ENCODE measurements at places on chromosomes 2 and 18.

- no peak for DNase-seq
Observed at GRCh38 chr2:241415196-241415595, 59.1 kb downstream of the FARP2 start.

DNA sequence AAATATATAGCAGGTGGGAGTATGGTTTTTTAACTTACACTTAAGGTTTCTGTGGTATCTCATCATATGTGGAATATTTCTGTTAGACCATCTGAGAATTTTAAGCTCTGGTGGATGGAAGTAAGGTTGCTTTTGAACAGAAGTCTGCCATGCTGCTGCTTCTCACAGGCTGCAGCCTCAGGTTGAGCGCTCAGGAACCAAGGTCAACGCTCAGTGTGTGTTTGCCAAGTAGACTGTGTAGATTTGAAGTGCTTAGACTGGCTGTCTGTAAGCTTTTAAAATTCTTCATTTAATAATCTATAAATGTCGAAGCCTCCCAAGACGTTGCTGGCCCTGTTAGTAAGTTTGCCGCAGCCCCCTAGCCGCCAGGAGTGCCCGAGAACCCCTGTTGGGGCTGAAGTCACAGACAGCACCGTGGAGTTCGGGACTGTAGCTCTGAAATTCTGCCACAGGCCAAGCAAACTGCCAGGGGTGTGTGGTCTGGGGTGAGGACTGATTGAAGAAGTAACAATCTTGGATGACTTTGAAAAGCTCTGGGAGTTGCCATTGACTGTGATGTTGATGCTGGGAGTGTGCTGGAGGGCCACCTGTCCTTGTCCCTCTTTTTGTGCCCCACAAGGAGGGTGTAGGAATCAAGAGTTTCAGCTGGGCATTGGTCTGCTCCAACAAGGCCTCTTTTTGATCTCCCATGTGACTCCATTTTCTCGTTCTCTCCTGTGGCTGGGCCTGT, 26.9 kb downstream of the INPP4A start:
- DNase-seq: no peak

GRCh38 chr2:190486037-190486623, 48.4 kb downstream of the NEMP2 start:
- DNase-seq: no peak

- no peak for DNase-seq
Observed at GRCh38 chr2:156864325-156864724, 393.2 kb upstream of the GALNT5 start.

DNA sequence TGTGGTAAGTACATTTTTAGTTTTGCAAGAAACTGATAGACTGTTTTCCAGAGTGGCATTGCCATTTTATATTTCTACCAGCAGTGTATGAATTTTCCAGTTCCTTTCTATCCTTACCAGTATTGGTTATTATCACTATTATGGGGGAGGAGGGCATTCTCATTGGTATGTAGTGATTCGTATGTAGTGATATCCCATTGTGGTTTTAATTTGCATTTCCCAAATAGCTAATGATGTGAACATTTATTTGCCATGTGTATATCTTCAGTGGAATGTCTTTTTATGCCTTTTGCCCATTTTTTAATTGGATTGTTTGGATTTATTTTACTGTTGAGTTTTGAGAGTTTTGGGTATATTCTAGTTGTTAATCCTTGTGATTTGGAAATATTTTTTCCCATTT, 16.9 kb downstream of the EIF5B start:
- DNase-seq: no peak

GRCh38 chr2:64914735-64915509, 74.3 kb upstream of the SLC1A4 start:
- DNase-seq: no peak

GRCh38 chr2:178498137-178498536, 17.9 kb downstream of the PLEKHA3 start:
- no peak for DNase-seq

DNA sequence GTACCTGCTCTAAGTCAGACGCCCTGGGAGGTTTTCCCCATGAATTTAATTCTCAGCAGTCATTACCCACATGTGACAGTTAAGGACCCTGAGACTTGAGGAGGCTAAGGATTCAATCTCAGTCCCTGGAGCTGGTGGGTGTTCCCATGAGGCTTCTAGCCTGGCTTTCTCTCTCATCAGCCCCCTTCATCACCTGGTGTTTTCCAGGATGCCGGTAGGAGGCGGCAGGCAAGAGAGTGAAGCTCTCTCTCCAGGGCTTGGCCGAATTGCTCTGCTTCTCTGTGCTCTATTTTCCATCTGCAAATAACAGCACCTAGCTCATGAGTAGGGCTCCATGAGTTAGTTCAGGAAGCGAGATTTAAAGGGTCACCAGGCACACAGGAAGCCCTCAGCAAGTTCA, 241.9 kb downstream of the PTPRM start:
- no peak for DNase-seq

- no peak for DNase-seq
Observed at GRCh38 chr18:23812546-23813440, 123.5 kb downstream of the LAMA3 start.

DNA sequence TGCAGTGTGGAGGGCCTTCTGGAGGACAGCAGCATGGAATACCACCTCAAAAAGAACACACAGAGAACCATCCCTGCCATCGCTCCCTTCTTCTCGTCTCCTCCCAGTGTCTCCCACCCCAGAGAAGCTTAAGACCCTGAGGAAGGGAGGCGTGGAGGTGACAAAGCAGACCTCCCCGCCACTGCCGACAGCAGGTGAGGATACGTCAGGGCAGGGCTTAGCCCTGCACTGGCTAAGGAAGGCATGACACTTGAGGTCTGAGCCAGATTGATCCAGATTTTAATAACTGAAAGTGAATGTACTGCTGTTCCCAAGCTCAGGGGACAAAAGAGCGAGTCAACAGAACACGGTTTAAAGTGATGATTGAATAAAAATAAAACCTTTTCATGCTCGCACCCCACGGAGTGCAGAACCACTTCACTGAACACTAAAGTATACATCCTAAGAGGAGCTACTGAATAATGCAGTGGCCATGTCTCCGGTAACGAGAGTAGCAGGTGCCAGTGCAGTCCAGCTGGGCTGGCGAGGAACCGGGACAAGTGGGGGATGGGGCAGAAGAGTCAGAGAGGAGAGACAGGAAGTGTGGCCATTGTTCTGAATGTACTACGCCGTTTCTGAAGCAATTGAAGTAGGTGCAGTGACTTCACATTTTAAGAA, 391.0 kb downstream of the CDH2 start:
- no peak for DNase-seq

DNA sequence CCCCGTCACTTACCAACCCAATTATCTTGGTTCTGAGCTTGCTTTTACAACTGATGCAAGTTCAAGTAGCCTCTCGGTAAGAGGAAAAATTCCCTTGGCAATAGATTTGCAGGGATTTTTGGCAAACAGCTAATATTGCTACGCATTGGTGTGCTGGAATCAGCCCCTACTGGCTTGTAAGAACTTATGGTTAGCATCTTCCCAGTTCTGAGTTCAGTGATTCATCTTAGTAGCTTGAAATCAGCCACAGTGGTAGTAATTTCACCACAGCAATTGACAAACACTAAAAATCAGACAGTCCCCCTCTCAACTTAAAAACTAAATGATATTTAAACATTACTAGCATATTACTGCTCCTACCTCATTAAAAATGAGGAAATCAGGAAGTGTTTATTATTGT, 5.9 kb upstream of the RAX start:
- no peak for DNase-seq

GRCh38 chr18:62044490-62045000, 142.3 kb downstream of the PIGN start:
- DNase-seq: no peak

GRCh38 chr2:205570648-205571047, 111.7 kb upstream of the NRP2 start:
- DNase-seq: no peak

DNA sequence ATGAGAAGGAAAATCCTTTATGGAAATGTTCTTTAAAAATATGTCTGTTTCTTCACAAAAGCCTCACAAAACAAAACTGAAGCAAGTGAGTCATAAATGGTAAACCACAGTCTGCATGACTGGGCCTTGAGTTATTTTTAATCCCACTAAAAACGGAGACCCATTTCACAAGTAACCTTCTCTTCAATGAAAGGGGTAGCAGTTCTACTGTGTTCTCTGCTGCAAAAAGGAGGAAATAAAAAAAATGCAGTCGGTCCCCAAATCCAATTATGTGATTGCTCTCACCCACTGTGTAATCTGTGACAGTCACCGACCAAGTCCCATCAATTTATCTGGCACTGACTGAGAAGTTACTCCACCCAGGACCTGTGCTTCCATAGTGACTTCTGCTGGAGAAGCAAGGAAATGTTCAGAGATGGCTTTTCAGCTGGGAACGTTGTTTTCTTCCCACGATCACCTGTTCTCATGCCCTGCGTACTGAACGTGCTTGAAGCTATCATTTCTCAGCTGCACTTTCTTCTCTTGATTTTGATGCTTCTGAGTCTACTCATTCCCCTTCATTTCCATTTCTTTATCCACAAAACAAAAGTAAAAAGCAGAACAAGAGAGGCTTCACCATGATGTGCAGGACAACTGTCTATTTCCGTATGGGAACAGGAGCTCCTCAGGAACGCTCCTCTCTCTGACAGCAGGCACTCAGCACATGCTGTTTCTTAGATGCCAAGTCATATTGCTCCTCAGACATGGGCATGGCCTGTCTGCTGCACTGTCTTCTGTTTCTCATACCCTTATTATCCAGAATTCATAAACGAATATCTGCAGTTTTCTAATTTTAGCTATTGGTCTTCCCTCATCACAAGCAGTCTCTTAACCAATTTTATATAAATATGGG, 80.0 kb upstream of the TMEM200C start:
- DNase-seq: no peak

GRCh38 chr2:59389240-59389639, 1148.1 kb upstream of the FANCL start:
- DNase-seq: no peak

- DNase-seq: no peak
Observed at GRCh38 chr2:236627193-236627592, 57.6 kb downstream of the ACKR3 start.

- DNase-seq: no peak
Observed at GRCh38 chr2:27871802-27872201, 18.4 kb downstream of the RBKS start.

- DNase-seq: no peak
Observed at GRCh38 chr2:53424902-53425301, 342.7 kb upstream of the CHAC2 start.

DNA sequence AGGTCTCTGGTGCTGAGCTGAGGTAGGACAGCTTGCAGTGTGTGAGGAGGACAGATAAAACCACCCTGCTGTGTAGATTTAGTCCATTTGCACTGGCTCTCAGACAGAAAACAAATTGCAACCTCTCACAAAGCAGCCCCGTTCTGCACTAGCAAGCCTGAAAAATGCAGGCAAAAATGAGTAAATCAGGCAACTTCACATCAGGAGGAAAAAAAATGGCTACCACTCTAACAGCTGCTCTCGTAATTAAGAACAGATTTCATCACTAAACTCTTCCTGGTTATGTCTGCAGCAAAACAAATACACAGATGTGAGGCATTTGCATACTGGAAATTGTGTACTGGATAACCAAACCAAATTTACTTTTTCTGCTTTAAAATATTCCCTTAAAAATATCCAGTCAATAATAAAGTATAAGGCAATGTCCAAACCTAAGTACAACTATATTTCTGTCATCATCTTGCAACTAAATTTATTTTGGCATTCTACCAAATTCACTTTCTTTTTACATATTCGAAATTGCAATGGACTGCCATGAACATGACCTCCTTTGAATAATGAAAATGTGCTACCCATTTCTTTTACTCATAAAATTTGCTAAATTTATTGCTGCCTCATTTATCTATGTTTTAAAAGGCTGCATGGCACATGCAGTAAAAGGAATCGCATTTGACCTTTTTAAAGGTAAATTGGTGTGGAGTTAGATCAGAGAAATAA, 157.4 kb downstream of the AFF3 start:
- DNase-seq: no peak

GRCh38 chr2:7672027-7672684, 754.9 kb downstream of the RNF144A start:
- no peak for DNase-seq

GRCh38 chr2:190635781-190636180, 13.1 kb upstream of the NAB1 start:
- no peak for DNase-seq

- no peak for DNase-seq
Observed at GRCh38 chr2:20186078-20186854, 38.7 kb downstream of the SDC1 start.

DNA sequence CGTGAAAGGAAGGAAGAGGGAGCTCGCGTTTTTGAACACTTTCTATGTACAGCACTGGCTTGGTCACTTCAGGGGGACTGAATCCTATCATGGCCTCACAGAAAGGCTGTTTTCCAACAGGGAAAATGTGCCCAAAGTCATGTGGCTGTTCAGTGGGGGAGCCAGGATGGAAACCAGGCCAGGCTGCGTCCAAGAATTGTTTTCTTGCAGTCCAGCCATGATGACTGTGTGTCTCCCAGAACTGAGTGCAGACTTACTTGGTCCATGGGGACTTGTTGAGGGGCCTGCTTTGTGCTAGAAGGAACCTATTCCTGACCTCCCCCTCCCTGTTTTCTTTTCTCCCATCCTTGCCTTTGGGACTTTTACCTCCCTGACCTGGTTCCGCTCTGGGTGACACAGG, 46.9 kb downstream of the EMILIN2 start:
- no peak for DNase-seq

DNA sequence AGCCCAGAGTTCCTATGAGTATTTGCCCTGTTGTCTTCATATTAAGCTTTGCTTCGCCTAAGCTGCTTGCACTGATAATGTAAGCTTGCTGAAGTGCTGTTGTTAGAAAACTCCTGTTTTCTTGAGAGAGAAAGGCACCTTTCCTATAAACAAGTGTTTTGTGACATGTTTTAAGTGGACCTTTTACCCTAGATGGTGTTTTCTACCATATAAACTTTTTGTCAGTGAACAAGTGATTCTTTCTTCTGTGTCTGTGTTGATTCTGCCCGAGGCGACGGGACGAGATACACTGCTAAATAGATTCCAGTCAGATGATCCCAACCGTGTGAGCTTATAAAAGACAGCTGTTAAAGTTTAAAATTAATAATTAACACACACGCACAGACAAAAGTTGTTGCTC, 24.1 kb downstream of the CABLES1 start:
- DNase-seq: no peak

GRCh38 chr2:209582281-209582680, 158.4 kb downstream of the MAP2 start:
- no peak for DNase-seq

- DNase-seq: no peak
Observed at GRCh38 chr2:164771897-164772296, 69.7 kb downstream of the COBLL1 start.

GRCh38 chr2:174486563-174487107, at the start of gene GPR155:
GPR155 (minus strand) TSS chr2:174487029; CDS start chr2:174481956, 5,073 bp downstream.
- DNase-seq: no peak

- no peak for DNase-seq
Observed at GRCh38 chr2:173191601-173192000, 116.0 kb downstream of the MAP3K20 start.

- no peak for DNase-seq
Observed at GRCh38 chr2:18836436-18836835, 247.1 kb upstream of the NT5C1B start.

- DNase-seq: no peak
Observed at GRCh38 chr18:66646609-66647008, 42.7 kb upstream of the CDH19 start.

Measured in stimulated activated CD8-positive, alpha-beta memory T cell treated with anti-CD3 and anti-CD28 coated beads, Interleukin-2, amount 100 ng/mL, for 1 hour (primary cell).